SHP77 treated with DMSO at 0.1 percent for 48 hours (cell line): ENCODE measurements at places on chromosomes 5 and 9.

DNA sequence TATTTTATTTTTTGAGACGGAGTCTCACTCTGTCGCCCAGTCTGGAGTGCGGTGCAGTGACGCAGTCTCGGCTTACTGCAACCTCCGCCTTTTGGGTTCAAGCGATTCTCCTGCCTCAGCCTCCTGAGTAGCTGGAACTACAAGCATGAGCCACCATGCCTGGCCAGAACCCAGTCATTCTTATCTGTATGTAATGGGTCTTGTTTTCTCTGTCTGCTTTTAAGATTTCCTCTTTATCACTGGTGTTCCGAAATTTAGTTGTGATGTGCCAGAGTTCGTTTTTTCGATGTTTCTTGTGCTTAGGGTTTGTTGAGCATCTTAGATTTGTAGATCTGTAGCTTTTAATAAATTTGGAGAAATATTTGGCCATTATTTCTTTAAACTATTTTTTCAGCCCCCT, 19.2 kb downstream of the SLC25A25 start:
- no peak for DNase-seq

DNA sequence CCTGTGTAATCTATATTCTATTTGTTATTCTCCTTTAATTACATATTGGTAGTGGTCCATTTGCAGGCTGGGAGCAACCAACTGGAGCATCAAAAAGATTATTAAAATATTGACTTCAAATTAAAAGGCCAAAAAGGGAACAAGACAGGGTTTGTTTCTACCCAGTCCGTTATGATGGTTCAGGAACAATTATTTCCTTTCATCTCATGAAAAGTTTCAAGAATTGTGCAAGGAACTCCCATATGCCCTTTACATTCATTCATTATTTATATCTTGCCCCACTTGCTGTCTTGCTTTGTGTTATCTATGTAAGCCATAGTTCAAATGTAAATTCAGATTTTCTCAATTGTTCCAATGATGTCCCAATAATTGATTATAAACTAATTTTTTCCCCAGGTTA, 58.7 kb upstream of the TLE1 start:
- DNase-seq: no peak

DNA sequence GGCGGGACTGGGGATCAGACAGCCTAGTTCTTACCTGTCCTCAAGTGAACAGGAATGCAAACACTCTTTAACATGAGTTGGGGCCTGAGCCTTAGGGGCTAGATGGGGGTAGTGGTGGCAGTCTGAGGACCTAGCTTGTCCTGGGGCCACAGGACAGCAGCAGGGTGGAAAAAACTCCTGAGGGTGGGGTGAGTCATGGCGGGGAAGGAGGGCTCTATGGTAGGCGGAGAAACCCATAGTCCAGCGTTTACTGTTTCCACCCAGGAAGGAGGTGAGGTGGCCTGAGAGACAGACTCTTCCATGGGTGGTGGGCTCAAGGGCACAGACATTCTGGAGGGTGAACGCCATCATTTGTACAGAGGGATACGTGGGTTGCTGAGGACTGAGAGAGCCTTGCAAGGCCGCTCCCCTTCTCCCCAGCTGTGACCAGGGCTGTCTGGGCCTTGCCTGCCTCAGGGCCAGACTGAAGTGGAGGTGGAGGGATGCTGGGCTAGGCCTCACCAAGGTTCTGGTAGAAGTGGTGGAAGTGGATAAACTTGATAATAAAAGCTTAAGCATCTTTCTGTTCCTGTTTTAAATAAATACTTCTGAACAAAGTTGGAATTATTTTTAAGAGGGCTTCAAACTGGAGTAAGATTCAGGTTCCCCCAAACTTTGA, 1.1 kb upstream of the TSPAN17 start:
- DNase-seq: no peak

GRCh38 chr9:86868616-86869015, 78.7 kb downstream of the GAS1 start:
- DNase-seq: no peak

DNA sequence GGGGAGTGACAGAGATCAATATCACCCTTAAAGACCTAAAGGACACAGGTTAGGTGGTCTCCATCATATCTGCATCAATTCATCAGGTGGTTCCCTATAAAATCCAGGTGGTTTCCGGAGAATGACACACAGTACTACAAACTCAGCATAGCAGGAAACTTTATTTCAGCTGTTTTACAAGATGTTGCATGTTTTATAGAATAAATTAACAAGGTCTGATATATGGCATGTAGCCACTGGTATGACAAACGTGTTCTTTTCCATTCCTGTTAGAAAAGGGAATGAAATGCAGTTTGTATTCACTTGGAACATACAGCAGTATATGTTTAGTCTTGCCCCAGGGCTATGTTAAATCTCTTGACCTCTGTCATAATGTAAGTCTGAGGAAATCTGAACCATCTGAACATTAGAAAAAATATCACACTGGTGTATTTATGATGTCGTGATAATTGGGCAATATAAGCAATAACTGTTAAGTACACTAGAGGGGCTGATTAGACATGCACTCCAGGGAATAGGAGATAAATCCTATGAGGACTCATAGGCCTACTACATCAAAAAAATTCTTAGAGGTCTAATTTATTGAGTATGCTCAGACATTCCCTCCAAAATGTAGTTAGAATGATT, 42.2 kb upstream of the TNFSF8 start:
- no peak for DNase-seq

DNA sequence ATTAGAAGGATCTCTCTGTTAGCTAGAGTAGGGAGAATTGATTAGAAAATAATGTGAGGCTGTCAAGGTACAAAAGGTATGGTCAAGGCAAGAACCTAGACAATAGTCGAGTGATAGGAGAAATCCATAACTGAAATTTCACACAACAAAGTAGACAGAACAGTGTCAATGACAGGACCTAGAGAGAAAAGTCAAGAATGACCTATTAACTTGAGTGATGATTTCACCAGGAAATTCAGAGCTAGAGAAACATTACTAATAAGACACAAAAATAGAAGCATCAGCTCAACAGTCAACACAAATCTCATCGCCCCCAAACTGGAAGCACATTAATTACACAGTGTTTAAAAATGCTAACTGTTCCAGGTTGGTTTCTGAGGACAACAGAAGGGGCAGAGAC, 532.4 kb downstream of the CDH10 start:
- DNase-seq: no peak
